NCI-H345 (cell line): ENCODE measurements at places on chromosomes 4 and X.

DNA sequence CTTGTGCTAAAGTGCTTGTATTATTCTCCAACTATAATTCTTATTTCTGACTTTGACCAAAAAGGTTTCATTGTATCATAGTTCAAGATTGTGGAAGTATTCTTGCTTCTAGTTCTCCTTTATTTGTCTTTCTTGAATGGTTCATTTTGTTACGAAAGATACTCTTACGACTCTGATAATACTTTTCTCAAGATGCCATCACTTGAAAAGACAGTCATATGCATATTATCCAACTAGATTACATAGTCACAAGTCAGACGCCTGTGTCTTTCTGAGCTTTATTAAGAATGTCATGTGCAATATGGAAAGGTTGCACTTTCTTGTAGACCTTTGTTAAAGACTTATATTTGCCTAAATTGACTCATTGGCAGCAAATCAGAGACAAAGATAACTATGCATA lies 71.4 kb upstream of the HPGD start:
- DNase-seq = no peak

DNA sequence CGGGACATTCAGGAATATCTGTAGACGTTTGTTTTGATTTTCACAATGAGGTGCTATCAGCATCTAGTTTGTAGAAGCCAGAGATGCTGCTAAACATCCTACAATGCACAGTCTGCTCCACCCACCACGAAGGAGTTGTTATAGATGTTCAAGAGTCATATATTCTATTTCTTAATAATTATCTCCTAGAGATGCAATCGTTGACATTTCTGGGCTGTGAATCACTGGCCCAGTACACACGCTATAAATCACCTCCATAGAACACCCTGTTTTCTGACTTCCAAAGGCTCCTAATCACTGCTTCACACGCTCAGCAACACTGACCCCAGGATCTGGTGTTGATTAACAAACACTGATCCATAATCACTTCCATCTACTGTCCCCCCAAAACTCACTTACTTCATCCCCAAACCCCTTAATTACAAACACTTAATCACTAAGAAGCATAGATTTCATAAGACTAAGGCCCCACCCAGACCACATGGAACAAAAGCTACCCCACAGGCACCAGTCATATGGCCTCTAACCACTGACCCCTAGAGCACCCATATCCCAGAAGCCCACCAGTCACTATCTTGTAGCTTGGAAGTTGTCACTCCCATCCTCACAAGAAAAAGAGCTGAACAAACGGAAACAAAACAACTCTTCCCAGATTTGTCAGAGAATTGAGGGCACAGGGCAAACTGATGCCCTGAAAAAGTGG lies 31.7 kb upstream of the ZNF41 start:
- no peak for DNase-seq

DNA sequence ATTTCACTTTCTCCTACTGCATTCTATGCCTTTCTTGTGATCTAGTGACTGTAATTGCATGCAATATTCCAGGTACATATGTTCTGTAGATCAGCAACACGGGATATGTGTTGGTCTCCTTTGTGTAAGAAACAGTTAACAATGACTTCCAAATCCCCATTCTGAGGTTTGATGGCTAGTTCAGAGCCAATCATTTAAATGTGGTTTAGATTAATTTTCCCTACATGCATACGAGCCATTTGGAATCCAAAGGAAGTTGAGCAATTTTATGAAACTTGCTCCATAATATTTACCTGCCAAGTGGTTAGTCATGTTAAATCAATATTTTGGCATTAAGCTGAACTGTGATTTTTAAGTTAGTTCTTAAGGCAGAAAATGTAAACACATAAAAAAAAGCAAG lies 172.8 kb upstream of the DCAF12L2 start:
- DNase-seq = no peak

- DNase-seq = no peak
These were observed 75.8 kb upstream of the SOD3 start for GRCh38 chr4:24719615-24720014.

- DNase-seq = no peak
These were observed 236.2 kb upstream of the HAND2 start for GRCh38 chr4:173766171-173766600.

GRCh38 chrX:96692890-96693289 lies 8.2 kb downstream of the DIAPH2 start:
- no peak for DNase-seq

DNA sequence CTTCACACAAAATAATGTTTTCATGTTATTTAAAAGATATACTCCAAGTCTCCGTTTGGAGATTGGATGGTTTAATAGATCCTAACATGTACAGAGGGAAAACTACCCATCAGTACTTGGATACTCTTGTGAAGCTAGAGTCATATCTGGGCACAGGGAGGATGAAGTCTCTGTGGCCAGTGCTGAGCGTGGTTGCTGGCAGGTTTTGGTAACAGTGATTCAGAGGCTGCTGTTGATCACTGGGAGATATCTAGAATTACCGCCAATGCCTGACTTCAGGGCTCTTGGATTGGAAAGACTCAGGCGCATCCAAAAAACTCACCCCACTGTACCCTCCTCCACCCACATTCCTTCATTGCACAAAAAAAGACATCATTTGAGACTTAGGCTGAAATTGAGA lies 107.2 kb upstream of the PGRMC2 start:
- no peak for DNase-seq

DNA sequence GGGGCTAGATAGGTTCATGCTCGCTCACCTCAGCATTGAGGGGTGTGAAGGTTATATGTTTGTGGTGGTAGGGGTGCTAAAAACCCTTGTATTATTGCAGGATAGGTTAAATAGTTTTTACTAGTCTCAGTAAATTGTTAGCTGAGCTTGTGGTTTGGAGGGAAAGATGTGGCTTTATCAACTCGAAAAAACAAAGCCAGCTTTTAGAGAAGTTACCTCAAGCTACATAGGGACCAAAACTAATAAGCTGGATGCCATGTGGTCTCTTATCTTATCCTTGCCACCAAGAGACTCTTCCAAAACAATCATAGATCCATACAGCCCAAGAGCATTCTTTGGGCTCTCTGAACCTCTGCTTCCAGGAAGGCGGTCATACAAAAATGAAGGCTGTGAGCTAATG lies 29.2 kb downstream of the MSN start:
- DNase-seq = no peak

GRCh38 chrX:68942840-68943239 lies 114.0 kb downstream of the EFNB1 start:
- no peak for DNase-seq

DNA sequence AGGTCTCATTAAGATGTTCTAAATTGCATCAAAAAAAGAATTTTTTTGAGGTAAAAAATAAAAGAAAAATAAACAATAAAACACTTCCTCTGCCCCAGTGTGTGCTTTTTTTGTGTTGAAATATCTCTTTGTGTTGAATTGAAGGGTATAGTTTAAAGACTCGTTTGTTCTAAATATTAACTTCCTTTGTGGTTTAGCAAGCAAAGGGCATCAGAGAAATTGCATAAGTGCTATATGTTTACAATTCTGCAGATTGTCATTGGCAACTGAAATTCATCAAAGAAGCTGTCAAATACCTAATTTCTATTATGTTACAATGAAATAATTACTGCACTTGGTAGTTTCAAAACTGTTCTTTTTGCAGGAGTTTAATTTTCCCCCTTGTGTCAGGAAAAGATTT lies 260.5 kb downstream of the DKK2 start:
- DNase-seq = no peak

- no peak for DNase-seq
These were observed 15.0 kb upstream of the CT47A1 start for GRCh38 chrX:121000589-121000988.

- DNase-seq = no peak
These were observed 72.1 kb downstream of the GPR101 start for GRCh38 chrX:136961594-136962135.

GRCh38 chrX:141934059-141934641 lies 30.5 kb downstream of the MAGEC1 start:
- DNase-seq = no peak

- no peak for DNase-seq
These were observed 122.6 kb upstream of the ANK2 start for GRCh38 chr4:112926819-112927218.

GRCh38 chrX:147637190-147637589 lies 274.5 kb upstream of the FMR1 start:
- DNase-seq = no peak

DNA sequence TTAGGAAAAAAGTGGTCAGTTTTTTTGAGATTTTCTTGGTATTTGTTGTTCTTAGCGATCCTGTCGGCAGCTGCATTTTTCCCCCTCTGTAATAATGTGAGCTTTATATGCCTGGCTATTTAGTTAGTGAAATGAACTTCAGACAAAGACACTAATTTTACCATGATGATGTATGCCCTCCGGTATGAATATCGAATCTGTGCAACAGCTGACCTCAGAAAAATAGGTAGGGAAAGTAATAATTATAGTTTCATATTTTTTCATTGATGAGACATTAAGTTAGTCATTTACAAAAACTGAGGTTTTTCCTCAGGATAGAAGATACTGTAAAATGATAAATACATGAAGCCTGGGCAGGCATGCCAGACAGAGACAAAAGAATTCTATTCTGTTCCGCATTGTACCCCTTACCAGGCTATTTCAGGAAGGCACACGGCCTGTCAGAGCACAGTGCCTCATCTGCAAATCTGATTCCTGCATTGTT lies 155.8 kb downstream of the SHROOM3 start:
- no peak for DNase-seq

DNA sequence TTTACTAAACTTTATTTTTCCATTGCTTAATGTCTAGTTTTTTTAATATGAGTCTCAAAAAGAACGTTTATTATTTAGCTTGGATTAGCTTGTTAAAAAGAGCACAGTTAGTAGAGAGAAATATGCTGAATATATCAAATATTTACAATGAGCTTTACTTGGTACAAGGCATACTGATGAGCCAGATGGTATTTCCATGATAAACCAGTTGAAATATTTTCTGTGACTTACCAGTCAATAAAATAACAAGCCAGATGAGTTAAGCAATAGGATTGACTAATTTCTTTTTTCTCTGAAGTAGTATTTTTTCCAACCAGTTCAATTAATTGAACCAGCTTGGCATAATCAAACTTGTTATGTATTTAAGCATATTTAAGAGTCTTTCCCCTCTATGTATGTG lies 134.1 kb downstream of the KLHL34 start:
- DNase-seq = no peak

GRCh38 chrX:121635141-121635540 lies 587.7 kb downstream of the GLUD2 start:
- DNase-seq = no peak

GRCh38 chr4:76374798-76375197 lies 46.1 kb downstream of the CCDC158 start:
- no peak for DNase-seq

- no peak for DNase-seq
These were observed 1135.7 kb upstream of the AGA start for GRCh38 chr4:178577933-178578332.

GRCh38 chr4:43992552-43992951 lies 456.1 kb downstream of the KCTD8 start:
- DNase-seq = no peak

DNA sequence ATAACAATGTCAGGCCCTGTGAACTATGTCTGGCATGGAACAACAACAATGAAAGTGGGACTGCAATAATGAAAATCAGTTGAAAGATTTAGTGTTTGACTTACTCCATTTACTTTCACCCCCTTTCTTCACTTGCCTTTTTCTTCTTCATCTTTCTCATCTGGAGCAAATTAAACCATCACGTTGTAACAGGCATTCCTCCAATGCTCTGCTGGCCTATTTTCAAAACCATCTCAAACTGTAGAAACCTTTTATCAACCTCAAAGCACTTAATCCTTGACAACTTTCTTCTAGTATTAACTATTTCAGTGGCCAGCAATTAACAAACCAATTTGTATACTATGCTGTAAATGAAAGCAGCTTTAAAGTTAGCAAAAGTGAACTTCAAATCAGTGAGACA lies 8.3 kb downstream of the KLHL13 start:
- no peak for DNase-seq

DNA sequence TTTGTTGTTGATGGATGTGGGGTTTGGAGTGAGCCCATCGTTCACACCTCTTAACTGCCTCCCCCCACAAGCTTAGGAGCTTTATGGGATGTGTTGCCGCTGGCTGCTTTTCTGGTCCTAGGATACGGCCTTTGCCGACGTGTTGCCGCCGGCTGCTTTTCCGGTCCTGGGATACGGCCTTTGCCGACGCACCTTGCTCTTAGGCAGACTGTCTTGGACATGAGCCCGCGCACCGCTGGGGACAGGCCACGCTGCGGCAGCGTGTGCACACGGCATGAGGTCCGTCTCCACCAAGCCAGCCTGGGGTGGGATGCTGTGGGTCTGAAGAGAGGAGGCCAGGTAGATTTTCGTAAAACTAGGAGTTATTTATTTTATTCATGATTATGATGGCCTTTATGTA lies 14.2 kb downstream of the RGS12 start:
- DNase-seq = no peak

DNA sequence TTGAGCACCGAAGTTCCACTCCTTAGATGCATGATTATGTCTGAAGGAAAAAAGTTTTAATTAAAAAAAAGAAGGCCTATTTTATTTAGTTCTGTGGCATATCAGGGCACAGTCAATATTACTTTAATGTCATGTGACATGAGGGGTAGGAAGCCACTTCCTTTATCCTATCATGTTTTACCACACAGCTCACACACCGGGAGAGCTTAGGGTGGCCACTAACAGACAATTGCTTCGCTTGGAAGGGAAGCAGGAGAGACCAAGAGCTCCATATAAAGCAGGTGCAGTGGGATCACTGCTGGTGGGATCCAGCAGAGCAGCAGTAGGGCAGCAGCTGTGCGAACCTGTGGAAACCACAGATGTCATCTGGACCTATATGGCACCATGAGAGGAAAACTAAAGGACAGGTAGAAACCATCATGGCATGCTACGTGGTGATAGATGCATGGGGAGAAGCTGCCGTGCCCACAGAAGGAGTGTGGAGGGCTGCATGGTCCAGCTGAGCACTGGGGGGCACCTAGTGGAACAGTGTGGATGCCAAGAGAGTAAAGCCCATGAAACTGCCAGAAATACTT lies 52.0 kb downstream of the DTHD1 start:
- no peak for DNase-seq

GRCh38 chr4:139808808-139809756 lies 143.5 kb downstream of the MGST2 start:
- no peak for DNase-seq

DNA sequence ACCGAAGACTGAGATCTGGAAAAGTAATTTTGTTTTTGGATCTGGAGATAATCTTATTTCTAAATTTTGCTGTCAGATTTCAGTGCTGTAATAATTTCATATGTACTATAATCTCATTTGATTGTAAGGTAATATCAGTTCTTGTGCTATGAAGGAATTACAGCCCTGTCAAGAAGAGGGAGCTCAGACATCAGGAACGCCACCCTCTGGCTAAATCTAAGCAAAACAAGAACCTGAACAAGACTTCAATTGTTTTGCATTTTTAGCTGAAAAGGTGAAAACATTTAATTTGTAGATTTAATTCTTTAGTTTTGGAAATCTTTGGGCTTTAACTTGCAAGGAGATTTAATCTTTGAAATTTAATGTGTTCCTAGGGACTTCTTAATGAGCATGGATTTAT lies 525.4 kb upstream of the HS3ST1 start:
- no peak for DNase-seq
